ENCODE measurements at places on chromosomes 2 and 18. TPM values are rescaled to one million over a fixed set of nuclear protein-coding genes. Genes with fewer than 3 reads are reported as not detected.

GTF2A1L gene
- total RNA-seq = under 0.01 TPM

DNA sequence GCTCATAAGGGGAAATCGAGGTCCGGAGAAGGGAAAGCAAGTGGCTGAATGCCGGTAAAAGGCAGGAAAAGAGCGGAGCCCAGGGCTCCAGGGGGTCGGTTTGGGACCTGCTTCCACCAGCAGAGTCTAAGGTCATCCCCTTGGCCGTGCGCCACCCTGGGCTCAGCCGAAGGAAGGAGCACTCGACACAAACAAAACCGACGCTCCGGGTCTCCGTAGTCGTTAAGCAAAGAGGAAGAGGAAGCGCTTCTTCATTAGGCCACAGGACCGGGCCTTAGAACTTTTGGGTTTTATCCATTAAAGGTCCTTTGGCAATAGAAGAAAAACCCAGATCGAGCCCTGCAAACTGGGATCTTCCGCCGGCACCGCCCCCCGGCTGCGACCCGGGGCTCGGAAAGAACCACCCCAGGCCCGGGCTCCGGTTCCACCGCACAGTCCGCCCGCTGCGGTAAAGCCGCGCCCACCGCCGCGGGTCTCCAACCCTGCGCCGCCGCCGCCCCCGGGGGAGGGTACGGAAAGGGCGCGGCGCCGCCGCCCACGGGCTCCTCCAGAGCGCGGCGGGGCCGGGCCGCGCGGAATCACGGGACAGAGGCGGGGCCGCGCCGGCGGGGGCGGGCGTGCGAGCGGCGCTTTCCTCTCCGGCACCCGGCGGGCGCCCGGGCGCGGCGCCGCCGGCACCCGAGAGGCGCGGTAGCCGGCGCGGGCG is at the start of gene TTL:
TSS of gene TTL (plus strand) at position 629 of the 706 bp plus-strand sequence. CDS start 189 bp downstream, outside the sequence.
- DNase-seq = peak; percentile 74

NR4A2 gene
- total RNA-seq = 0.20 TPM

GRCh38 chr2:198188982-198189381 is 384.6 kb downstream of the PLCL1 start:
- DNase-seq = no peak

GRCh38 chr2:175363699-175364098 is 182.2 kb upstream of the ATP5MC3 start:
- no peak for DNase-seq

DNA sequence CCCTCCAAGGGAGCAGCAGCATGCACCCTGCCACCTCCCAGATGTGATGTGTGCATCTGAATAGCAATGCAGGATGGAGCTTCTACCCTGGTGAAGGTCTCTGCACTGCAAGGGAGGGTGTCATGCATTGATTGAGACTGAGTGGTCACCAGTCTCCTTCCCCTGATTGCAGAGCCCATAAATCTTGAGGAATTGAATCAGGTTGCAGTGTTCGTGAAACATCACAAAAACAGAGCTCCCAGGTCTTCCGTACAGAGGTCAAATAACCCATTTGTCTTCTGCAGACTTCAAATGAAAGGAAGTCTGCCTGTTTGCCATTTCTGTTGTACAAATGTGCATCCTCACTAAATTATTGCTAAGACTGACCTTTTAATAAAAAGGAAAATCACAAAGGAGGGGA is 136.8 kb downstream of the WDSUB1 start:
- DNase-seq = peak; percentile 54

DNA sequence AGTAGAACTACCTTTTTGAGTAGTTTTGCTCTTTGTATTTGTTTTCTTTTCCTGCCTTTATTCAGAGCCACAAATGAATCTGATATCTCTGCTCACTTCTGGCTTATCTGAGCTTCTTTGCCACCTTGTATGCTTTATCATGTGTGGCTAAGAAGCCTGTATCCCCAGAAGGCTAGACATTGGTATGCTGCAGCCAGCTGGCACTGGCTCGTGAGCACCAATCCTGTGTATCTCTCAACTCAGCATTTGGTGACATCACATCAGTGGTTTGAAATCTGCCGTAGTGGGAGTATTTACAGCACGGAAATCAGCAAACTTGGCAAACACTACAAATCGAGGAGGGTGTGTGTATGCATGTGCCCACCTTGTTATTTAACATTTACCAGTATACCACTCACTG is 183.7 kb upstream of the LHCGR start:
- no peak for DNase-seq

GRCh38 chr18:35463050-35463449 is 34.7 kb downstream of the INO80C start:
- DNase-seq = peak; percentile 96
